ENCODE measurements at places on chromosomes 16 and 17. TPM values are rescaled to one million over a fixed set of nuclear protein-coding genes. Genes with fewer than 3 reads are reported as not detected.

Gene TBC1D3K
- total RNA-seq: not detected

Gene CPHXL2
- total RNA-seq: not detected

Gene PTX4
- not detected for total RNA-seq

Gene NEUROD2
- 29.3 TPM for total RNA-seq

Gene SULT1A4
- total RNA-seq: 3.9 TPM

Gene TSC2
- total RNA-seq: 173 TPM

Gene CIBAR2
- 0.68 TPM for total RNA-seq

Gene CHST5
- total RNA-seq: 5.8 TPM
